ENCODE measurements at places on chromosomes 12 and 14. TPM values are rescaled to one million over a fixed set of nuclear protein-coding genes. Genes with fewer than 3 reads are reported as not detected.

GRCh38 chr14:29815016-29815674 is 112.5 kb downstream of the PRKD1 start:
- no peak for DNase-seq
- no peaks in the 10 kb centered on the region for H3K36me3 ChIP-seq
- no peaks in the 10 kb centered on the region for H3K4me1 ChIP-seq
- no peaks in the 10 kb centered on the region for H3K27me3 ChIP-seq
- H3K4me3 ChIP-seq: no peak overlapping the region
- H3K27ac ChIP-seq: no peak overlapping the region

GRCh38 chr12:52741375-52742195 is 35.6 kb downstream of the KRT76 start:
- H3K36me3 ChIP-seq: no peaks in the 10 kb centered on the region
- no peak overlapping the region for H3K27ac ChIP-seq
- no peak overlapping the region for H3K4me3 ChIP-seq

DNA sequence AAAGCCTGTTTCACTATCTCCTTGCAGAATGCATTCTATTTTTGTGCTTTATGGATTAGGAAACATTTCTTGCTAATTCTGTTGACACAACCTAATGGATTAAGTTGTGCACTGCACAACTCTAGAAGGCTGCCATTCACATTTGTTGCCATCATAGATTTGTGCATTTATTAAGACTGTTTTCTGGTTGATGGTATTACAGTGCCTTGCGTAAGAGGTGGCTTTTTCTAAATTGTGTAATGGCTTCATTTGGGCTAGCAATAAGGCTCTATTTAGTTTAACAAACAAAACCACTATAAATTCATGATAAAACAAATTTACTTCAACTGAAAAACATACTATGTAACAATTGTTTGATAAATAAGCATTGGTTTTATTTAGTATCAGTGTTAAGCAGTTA is 175.9 kb downstream of the TRHDE start:
- H3K4me1 ChIP-seq: no peaks in the 10 kb centered on the region
- no peaks in the 10 kb centered on the region for H3K27me3 ChIP-seq
- no peak overlapping the region for H3K4me3 ChIP-seq

DNA sequence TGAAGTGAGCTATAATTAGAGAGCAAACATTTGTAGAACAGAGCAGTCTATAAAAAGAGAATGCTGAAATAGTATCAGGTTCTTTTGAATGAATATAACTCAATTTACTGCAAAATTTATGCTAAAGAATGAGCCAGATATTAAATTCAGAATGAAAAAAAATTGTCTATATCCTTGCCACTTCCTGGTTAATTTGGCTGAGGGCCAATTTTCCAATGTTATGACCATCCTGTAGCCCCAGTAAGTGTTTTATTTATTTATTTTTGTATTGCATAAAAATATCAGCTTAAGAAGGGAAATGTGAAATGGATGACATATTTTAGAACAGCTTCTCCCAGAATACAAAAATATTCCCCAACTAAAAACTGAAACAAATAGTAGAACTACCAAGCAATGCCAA is 263.4 kb downstream of the SOX5 start:
- H3K4me1 ChIP-seq: no peaks in the 10 kb centered on the region
- H3K27ac ChIP-seq: no peak overlapping the region
- DNase-seq: no peak

DNA sequence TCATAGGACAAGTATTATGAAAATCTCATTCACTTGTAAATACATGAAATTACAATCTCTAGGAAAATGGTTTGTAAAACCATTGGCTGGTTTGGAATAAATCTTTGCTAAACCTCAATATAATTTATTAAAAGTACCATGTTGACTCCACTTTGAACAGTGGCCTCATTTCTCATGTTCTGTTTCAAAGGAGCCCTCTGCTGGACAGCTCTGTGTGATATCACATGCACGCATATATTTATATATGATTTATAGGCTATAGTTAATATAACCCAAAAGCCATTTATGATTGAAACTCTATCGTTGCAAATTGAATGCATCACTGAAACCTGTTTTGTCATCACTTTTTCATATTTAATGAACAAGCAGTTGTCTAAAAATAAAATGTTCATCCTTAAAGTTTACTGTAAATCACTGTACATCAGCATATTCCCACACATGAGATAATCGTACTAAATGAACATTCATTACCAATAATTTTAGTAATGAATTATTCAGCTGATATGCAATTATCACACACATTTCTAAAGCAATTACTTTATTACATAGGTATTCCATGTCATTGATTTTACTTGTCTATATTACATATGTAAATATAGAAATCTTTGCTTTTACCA is 493.8 kb downstream of the NPAS3 start:
- no peaks in the 10 kb centered on the region for H3K36me3 ChIP-seq
- no peaks in the 10 kb centered on the region for H3K27me3 ChIP-seq
- H3K4me1 ChIP-seq: peaks cover 11% of the 10 kb centered on the region
- H3K4me3 ChIP-seq: no peak overlapping the region
- no peak for DNase-seq
- H3K27ac ChIP-seq: no peak overlapping the region

- no peaks in the 10 kb centered on the region for H3K4me1 ChIP-seq
- H3K36me3 ChIP-seq: no peaks in the 10 kb centered on the region
- DNase-seq: no peak
- H3K27ac ChIP-seq: no peak overlapping the region
- no peak overlapping the region for H3K4me3 ChIP-seq
These were observed 217.4 kb upstream of the PDE3A start for GRCh38 chr12:20150835-20151422.

DNA sequence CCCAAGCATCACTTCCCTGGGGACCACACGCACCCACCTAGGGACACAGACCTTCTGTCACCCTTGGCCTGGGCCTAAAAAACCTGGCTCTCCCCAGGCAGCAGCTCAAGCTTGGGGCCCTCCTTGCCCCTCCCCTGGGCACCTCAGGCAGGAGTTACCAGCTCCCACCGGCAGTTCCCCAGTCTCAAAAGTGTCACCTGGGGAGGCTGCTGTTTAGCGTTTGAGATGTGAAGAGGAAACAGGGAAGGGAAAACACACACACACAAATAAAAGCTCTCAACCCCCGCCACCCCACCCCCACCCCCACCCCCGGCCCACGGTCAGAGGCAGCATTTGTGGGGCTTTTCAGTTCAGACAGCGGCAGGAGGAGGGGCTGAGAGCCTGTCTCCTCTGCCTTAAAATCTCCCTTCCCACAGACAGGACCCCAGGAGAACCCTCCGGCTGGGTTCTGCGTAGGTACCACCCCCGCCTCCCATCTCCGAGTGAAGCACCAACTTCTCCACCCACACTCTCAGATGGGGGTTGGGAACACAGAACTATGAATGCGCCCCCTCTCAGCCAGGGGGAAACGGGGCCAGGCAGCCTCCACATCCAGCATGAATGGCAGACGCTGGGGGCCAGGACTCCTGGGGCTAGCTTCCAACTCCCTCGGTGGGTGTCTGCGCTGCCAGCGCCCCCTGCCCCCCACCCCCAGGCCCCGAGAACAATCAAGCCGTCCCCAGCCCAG is 3.0 kb downstream of the NCOR2 start:
- H3K27me3 ChIP-seq: no peaks in the 10 kb centered on the region
- no peak overlapping the region for H3K27ac ChIP-seq
- no peak for DNase-seq
- peak overlapping the region; percentile 19 for H3K4me3 ChIP-seq
- H3K36me3 ChIP-seq: peaks cover 2% of the 10 kb centered on the region
- H3K4me1 ChIP-seq: peaks cover 24% of the 10 kb centered on the region

- no peaks in the 10 kb centered on the region for H3K36me3 ChIP-seq
- H3K4me1 ChIP-seq: no peaks in the 10 kb centered on the region
- DNase-seq: no peak
- no peak overlapping the region for H3K4me3 ChIP-seq
- no peaks in the 10 kb centered on the region for H3K27me3 ChIP-seq
- H3K27ac ChIP-seq: no peak overlapping the region
These were observed 209.8 kb upstream of the FLRT2 start for GRCh38 chr14:85319998-85320630.

DNA sequence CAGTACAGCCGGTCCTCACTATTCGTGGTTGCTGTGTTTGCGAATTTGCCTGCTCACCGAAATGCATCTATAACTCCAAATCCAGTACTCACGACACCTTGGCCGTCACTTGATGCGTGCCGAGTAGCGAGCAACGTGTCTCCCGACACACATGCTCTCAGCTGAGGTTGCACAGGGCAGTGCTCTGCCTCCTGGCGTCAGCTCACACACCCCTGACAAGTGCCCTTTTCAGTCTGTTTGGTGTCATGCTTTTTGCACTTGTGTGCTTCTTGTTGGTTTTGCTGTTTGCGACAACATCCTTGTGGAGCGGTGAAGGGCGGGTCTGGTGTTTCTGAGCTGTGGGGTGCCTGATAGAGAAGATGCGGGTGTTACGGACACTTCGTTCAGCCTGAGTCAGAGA is 110.4 kb upstream of the RFLNA start:
- no peak overlapping the region for H3K27ac ChIP-seq
- no peak for DNase-seq
- no peaks in the 10 kb centered on the region for H3K4me1 ChIP-seq
- H3K36me3 ChIP-seq: no peaks in the 10 kb centered on the region

DNA sequence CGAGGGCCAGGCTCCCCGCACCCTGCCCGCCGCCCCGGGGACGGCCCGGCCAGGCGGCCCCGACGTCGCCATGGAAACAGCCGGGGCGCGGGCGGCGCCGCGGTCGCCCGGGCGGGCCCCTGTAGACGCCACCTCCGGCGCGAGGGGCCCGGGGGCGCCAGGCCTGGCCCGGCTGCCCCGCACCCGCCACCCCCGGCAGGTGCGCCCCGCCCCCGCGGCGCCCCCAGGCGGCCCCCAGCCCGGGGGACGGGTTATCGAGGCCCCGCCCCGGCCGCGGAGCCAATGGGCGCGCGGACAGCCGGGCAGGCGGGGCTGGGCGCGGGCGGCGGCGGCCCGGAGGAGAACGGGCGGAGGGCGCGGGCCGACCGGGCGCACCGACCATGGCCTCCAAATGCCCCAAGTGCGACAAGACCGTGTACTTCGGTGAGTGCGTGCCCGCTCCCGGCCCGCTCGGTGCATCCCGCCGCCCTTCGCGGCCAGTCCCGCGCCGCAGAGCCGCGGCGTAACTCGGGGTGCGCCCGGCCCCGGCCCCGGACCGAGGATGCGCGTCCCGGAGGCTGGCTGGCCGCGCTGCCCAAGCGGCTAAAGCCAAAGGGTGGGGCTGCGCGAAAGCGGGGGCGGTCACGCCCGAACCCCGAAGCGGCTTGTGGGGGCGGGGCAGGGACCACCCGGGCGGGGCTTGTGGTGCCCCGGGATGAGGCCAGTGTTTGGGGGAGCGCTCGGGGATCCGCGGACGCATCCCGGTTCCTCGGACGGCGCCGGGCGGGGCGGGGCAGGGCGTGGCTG is at the start of gene CRIP2:
TSS of gene CRIP2 (plus strand) at position 339 of the 786 bp plus-strand sequence. CDS start at position 381, 42 bp downstream.
- peak; percentile 37 for DNase-seq
- H3K4me1 ChIP-seq: no peaks in the 10 kb centered on the region
- H3K36me3 ChIP-seq: peaks cover 4% of the 10 kb centered on the region
- H3K27me3 ChIP-seq: peaks cover 9% of the 10 kb centered on the region

DNA sequence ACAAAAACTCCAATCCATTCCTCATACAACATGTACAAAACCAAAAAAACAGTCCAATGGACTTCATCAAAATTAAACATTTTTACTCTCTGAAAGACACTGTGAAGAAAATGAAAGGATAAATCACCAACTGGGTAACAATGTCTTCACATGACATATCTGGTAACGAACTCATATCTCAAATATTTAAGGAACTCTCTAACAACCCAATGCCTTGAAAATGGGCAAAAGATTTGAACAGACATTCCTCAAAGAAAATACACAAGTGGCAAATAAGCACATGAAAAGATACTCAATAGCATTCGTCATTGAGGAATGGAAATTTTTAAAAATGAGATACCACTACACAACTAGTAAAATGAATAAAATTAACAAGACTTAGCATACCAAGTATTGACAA is 198.7 kb upstream of the RASSF8 start:
- no peak overlapping the region for H3K27ac ChIP-seq
- H3K27me3 ChIP-seq: no peaks in the 10 kb centered on the region
- no peak for DNase-seq
- no peak overlapping the region for H3K4me3 ChIP-seq

DNA sequence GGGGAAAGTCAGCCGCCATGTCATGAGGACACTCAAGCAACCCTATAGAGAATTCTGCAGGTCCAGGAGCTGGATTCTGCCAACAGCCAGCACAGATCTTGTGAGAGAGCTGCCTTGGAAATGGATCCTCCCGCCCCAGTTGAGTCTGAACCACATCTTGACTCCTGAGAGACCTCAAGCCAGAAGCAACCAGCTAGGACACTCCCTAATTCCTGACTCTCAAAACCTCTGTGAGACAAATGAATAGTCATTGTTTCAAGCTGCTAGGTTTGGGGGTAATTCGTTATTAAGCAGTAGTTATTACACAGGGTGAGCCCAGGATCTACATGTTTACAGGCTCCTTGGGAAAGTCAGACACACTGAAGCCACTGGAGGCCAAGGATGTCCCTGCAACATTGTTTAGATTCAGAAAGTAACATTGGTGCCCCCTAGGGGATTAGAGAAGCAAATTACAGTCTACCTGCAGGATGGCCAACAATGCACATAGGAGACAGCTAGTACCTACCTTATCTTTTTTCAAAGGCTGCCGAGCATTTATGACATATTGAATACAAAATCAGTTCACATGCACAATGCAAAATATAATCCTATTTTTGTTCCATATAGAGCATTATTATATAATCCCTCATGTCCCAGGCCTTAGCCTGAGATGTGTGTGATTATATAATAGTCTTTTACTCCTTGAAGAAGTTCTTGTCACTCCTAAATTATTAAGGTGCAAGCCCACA is 57.9 kb upstream of the FICD start:
- H3K27me3 ChIP-seq: peaks cover 2% of the 10 kb centered on the region
- no peaks in the 10 kb centered on the region for H3K36me3 ChIP-seq
- no peak for DNase-seq
- no peaks in the 10 kb centered on the region for H3K4me1 ChIP-seq

DNA sequence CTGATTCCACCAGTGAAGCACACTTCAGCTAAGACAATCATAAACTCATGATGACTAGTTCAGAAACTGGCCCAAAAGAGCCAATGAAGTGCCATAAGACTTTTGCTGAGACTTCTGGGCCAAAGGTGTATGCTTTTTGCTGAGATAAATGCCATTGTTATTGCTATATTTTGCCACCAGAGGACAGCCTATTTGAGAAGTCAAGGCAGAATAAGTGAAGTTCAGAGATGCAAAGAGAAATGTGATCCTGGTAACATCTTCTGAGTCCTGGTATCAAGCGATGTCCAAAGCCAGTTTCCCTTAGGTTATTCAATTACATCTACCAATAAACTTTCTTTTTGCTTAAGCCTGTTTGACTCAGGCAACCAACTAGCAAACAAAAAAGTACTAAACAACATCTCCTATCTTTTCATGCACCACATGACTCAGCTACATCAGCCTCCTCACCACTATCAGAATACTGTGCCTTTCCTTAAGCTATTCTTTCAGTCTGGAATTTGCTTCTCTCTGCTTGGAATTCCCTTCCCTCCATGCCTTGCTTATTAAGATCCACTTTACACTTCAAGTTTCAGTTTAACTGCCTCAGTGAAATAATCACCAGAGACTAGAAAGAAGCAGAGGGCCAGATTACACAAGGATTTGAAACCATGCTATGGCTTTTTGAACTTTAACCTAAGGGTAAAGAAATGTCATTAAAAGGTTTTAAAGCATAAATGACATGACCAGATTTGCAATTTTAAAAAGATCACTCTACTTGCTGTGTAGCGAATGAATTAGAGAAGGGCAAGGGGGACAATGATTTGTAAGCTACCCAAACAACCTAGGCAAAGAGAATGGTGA is 14.0 kb downstream of the CRY1 start:
- H3K36me3 ChIP-seq: no peaks in the 10 kb centered on the region
- DNase-seq: no peak
- H3K27me3 ChIP-seq: peaks cover 8% of the 10 kb centered on the region
- no peak overlapping the region for H3K4me3 ChIP-seq

Gene MIP
- not detected for total RNA-seq
